ENCODE measurements at places on chromosomes 7 and 10.
A peak's percentile ranks its signal among the peaks of the same experiment; 100 is the strongest.

- no peak for DNase-seq
Observed at GRCh38 chr7:6256109-6256483, 16.3 kb downstream of the CYTH3 start.

- no peak for DNase-seq
Observed at GRCh38 chr7:132709971-132710567, 133.8 kb upstream of the PLXNA4 start.

DNA sequence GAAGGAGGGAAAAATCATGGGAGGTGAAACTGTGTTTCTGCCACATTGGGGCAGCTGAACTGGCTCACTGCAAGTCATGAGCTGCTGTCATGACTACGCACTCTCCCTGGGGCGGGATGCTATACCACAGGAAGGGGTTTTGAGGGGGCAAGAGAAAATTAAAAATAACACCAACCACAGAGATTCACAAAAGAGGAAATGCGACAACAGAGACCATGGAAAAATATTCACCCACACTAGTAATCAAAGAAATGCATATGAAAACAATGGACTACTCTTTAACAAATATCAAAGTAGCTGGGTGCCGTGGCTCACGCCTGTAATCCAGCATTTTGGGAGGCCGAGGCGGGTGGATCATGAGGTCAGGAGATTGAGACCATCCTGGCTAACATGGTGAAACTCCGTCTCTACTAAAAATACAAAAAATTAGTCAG, 65.2 kb upstream of the TM9SF3 start:
- no peak for DNase-seq

- DNase-seq: no peak
Observed at GRCh38 chr10:11853468-11853867, 30.3 kb downstream of the PROSER2 start.

GRCh38 chr10:88687853-88688467, 18.1 kb upstream of the LIPK start:
- DNase-seq: peak; percentile 30
